ENCODE measurements at places on chromosomes 6 and 20.

GRCh38 chr6:125793280-125793679 lies 2.5 kb downstream of the NCOA7 start:
- DNase-seq = no peak

- DNase-seq = no peak
These were observed 31.8 kb upstream of the NT5E start for GRCh38 chr6:85418059-85418458.

DNA sequence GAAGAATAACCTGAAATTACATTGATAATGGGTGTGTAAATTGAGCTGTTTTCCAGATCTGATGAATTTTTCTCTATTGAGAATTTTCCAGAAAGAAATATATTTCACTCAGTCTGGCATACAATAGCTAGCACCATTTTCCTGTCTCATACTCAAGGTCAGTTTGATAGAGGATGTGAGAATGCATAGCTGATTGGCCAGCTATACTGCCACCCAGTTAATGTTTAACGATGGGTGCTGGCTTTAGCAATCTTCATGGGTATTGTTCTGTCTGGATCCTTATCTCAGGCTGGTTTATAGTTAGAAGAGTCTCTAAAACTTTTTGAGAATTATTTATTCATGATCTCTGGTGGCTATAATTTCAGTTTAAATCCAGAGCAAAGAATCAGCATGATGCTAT lies 147.4 kb downstream of the HDGFL1 start:
- DNase-seq = no peak

DNA sequence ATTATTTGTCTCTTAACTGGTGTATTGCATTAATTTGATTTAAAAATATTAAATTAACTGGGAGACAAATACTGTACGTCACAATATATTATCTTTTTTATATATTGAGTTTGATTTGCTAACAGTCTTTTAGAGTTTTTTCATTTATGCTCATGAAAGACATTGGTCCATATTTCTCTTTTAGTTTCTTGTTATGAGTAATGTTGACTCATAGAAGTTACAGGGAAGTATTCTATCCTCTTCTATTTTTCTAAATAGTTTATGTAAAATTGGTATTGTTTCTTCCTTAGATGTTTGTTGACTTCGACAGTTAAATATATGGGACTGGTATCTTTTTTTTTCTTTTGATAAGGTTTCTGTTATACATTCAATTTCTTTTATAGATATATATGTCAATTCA lies 1115.6 kb upstream of the CITED2 start:
- no peak for DNase-seq

DNA sequence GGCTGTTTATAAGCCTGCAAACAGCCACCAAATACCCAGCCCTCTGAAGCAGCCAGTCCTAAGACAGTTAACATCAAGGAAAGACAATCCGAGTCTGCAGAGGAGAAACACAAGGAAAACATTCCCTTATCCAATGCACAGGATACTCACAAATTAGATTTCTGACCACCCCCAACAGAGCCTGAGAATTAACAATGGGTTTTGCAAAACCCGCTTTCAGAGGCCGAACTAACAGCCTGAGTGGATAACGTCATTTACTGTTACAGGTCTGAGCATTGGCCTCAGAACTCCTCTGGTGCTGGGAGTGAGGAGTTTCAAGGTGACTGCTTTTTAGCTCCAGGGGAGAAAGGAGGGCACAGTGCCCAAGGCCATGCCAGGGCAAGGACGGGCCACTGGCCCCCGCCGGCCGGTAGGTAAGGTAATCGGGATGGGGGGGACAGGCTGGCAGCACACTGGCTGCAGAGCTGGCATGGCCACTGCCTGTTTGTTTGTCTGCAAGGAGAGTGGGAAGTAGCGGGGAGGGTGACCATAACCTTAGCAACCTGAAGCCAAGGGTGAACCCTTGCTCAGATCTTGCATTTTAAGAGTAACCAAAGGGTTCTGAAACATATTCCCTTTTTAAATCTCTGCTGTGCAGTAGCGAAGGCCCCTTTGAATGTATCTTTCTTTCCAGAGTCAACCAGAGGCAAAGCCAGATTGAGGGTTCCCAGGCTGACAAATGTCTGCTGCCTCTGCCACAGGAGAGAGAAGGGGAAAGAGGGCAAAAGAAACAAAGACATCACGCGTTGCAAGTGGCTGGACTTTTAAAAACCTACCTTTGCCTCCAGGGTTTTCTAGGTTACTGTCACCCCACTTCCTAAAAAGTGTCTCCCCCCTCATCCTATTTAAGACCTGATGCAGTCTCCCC lies 3.9 kb downstream of the ZMYND8 start:
- no peak for DNase-seq

GRCh38 chr6:84556541-84557335 lies 207.7 kb downstream of the TBX18 start:
- no peak for DNase-seq

DNA sequence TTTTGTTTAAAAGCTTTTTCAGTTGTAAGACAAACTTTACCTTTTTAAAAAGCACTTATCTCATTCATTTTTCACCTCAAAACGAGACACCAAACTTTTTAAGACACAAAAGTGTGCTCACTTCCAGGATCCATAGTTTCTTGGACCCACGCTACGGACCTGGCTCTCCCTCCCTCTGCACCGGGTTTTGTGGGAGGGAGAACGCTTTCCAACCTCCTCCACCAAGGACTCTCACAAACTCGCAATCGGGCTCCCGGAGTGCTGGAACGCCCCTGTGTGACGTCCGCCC lies 436 bp downstream of the CAGE1 start:
- DNase-seq = no peak

DNA sequence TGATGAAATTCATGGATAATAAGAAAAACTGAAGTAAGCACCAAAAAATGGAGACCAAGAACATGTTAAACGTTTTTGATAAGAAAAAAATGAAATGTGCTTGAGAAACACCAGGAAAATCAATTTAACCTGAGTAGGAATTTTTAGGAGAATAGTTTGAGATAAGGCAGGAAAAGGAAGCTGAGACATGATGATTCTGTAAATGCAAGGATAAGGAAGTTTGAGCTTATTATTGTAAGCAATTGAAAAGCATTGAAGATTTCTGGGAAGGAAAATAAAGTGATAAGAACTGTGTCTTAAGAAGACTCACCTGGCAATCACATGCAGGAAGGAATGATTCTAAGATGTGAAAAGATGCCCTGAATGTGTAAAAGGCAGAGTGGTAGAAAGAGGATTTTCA lies 66.6 kb downstream of the ALDH8A1 start:
- DNase-seq = no peak

DNA sequence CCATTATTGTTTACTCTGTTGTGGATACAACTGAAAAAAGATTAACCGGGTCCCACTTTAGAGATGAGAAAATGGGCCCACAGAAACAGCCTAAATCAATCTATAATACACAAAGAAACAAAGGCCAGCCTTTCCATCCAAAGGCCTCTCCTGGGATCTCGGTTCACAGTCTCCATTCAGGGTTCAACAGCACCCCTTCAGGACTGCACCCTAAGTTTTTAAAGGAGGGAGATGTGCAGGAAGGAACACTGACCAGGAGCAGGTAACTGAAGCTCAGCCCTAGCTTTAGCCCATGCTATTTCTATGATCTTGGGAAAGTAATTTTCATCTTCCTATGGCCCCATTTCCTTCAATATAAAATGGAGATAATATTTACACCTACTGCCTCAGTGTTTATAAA lies 147.7 kb downstream of the BTBD9 start:
- DNase-seq = no peak

All from lower leg skin (tissue), 4 donors.